ENCODE measurements at places on chromosomes 6 and 20.

GRCh38 chr6:110098511-110099116 lies 80.9 kb downstream of the WASF1 start:
- no peak for DNase-seq

DNA sequence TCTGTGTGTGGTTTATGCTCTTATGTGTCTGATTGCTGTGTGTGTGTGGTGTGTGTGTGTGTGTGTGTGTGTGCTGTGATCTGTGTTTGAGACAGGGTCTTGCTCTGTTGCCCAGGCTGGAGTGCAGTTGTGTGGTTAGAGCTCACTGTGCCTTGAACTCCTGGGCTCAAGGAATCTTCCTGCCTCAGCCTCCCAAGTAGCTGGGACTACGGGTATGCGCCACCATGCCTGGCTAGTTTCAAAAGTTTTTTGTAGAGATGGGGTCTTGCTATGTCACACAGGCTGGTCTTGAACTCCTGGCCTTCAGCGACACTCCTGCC lies 3.4 kb upstream of the ZNF512B start:
- DNase-seq = no peak

GRCh38 chr6:161835500-161836215 lies 561.8 kb upstream of the AGPAT4 start:
- no peak for DNase-seq

DNA sequence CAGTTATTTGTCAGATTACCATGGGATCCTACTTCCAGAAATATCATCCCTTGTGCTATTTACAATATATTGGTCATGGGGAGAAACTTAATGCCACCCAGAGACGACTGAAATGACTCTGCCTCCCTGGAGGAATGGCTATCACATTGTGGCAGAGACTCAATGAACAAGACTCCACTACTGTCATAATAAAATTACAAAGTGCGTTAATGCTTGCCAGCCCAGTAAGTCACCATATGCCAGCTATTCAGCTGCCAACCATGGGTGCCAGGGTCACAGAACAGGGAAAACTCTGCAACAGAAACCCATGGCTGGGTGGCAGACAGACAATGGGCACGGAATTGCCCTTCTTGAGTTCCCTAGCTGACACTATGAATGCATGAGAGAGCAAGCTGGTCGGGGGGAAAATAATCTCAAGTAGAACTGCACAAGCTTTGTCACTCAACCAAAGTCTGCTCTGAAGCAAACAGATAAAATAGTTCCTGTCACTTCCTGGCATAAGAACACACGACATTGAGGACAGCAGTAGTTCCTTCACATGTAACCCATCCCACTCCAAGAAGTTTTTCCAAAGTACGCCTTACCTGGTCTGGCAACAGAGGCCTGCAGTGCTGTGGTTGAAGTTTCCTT lies 32.1 kb downstream of the TP53INP2 start:
- DNase-seq = no peak

DNA sequence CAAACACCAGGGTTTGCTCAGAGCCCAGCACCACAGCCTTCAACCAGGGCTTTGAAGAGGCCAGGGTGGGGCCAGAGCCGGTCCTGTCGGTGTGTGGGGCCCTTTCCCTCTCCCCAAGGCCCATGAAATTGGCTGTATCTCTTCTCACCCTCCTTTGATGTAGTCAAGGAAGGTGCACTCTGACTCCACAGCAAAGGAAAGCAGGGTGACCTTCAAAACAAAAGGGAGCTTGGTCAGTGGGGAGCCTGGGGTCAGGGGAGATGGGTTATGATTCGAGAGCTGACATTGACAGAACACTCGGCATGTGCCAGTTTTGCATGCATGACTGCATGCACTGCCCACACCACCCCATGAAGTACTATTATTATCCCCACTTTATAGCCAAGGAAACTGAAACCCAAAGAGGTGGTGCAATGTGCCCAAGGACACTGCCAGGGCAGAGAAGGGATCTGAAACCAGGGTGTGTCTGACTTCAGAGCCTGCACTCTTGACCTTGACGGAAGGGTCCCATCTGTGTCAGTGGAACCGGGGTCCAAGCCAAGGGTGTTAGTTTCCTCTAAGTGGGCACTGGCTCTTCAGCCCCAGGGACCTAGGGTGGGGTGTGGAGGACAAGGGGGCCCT lies 55.4 kb downstream of the RAB44 start:
- DNase-seq = no peak

DNA sequence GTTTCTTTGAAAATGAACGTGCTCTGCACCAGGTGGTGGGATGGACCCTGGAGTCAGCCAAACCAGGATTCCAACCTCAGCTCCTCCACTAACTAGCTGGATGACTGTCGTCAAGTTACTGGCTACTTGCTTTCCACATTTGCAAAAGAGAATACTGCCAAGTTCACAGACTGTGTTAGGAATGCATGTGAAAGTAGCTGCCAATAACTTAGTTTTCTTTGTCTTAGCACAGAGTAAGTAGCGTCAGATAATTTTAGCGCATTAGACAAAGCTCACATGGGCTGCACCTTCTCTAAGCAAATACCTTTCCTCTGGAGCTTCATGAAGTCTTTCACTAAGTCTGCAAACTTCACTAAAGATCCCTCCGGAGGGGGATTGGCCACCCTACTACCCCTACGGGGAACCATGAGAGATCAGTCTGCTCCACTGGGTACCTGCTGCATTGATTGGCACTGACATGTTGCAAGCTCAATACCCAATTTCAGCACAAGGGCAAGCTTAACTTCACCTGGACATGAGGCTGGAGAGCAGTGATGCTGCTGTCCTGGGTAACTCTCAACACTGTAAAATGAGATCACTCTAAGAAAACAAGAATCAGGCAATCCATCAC lies 113.9 kb downstream of the MBOAT1 start:
- DNase-seq = no peak

GRCh38 chr6:39083231-39083634 lies 31.8 kb downstream of the SAYSD1 start:
- DNase-seq = no peak

GRCh38 chr20:61718361-61719005 lies 347.2 kb downstream of the TAF4 start:
- DNase-seq = no peak

DNA sequence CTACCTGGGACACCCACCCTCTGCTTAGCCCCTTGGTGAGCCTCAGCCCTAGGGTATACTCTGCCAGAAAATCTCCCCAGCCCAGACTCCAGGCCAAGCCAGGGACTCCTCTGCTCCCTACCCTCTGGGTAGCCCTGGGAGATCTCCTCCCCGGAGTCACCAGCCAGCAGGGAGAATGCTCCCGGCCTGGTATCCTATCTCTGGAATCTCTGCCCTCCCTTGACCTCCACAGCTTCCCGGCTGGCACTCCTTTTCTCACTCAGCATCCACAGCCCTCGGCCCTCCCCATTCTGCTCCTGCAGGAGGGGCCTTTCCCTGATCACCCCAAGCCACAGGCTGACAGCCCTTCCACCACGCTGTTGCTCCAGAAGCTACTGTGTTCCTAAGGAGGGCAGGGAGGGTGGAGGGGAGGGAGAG lies 22.6 kb downstream of the NOL4L start:
- DNase-seq = no peak

GRCh38 chr6:164991573-164991972 lies 317.8 kb downstream of the C6orf118 start:
- no peak for DNase-seq

DNA sequence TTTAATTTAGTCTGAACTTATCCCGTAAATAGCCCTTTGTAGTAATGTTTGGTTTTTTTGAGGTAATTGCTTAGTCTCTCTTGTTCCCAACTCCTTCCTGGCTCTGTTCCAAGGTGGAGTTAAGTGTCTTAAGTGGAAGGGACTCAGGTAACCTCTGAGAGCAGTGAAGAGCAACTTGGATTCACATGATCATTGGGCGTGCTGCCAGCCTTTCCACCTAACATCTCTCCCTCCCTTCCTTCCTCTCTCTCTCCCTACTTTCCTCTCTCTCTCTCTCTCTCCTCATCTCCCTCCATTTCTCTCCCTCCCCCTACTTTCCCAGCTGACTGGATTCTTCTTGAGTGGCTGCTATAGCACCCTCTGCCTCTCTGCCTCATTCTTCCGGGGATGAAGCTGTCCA lies 232.9 kb upstream of the SASH1 start:
- DNase-seq = no peak

- no peak for DNase-seq
Measured at GRCh38 chr20:47543006-47543431, 41.3 kb downstream of the NCOA3 start.

DNA sequence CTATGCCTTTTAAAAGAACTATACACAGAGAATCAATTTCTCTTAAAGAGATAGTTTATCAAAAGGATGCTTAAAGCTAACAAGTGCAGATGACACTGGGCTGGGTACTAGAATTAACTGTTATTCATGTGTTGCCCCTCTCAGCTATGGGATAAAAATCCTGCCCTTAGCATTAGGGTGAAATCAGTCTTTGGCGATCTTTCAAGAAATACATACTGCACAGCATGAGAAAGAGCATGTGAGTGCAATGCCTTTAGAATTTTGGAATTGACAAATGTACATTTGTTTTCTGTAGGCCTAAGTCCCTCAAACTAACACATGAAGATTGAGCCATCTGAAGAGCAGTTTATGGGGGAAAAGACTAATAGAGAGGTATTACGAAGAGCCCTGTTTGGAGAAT lies 115.4 kb downstream of the ZFP64 start:
- no peak for DNase-seq

DNA sequence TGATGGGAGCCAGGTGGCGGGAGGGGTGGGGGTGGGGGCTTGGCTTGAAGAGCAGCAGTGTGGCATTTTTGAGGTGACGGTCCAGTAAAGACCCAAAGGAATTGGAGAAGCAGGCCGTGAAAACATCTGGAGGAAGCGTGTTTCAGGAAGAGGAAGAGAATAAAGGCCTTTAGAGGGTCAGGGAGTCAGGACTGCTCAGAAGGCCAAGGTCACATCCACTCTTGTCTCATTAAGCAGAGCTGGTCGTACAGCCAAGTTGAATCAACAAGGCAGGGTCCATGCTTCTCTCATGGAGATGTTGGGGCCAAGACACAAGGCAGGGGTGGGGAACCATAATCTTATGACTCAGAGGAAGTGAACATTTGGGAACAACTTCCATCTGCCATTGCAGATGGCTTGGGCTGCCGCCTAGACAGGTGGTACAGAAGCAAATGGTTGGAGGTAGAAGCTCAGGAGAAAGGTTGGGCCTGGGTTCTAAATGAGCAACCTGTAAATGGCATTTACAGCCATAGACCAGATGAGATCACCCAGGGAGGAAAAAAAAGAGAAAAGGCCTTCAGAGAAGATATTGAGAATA lies 179.6 kb downstream of the TTLL2 start:
- DNase-seq = no peak

GRCh38 chr6:113920663-113921267 lies 50.2 kb downstream of the HDAC2 start:
- DNase-seq = no peak

DNA sequence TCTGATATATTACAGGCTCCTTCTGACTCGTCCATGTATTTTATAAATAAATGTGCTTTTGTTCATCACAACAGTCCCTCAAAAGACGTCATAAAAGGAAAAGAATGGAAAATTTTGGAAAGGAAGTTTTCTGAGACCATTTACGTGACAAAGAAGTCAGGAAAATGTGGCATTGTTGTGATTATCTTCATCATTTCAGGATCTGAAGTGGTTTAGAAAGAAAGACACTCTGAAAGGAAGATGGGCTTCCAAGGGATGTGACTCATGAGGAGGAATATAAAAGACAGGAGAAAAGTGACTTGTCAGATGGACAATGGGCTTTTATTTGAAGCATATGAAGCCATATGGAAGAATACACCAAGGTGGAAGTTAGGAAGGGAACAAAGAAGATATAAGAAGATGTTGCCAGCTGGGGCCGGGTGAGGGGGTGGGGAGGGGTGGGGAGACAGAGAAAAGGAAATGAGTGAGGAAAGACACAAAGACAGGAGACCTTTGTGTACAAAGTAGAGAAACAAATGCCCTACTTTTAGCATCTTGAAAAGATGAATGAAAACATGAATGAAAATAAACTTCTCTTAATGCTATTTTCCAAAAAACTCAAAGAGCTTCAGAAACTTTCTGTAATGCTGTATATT lies 190.3 kb upstream of the PREP start:
- no peak for DNase-seq

DNA sequence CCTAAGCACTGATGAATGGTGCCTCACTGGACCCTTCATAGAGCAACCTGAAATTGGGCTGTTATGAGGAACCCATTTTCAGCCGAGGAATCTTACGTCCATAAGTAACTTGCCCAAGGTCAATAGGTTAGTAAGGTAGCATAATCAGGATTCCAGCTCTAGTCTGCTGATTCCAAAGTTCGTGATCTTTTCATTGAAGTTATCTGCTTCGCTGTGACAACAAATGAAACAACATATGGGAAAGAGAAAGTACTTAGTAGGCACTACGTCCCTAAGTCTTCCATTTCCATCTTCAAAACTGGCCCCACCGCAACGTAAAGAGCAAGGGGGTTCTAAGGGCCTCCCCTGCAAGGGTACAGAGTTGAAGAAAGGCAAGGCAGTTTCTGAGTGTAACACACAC lies 49.5 kb downstream of the MYLIP start:
- no peak for DNase-seq

DNA sequence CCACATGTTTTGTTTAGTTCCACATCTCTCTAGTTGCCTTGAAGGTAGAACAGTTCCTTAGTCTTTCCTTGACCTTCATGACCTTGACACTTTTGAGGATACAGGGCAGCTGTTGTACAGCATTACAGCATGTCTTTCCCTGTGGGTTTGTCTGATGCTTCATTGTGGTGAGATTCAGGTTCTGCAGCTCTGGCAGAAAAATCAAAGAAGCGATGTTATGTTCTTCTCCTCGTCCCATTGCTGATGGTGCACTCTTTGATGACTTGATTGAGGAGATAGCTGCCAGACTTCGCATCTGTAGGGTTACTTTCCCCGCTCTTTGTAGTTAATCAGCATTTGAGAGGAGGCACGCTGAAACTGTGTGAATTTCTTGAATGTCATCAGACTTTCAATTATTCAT lies 12.0 kb downstream of the CEBPB start:
- no peak for DNase-seq

DNA sequence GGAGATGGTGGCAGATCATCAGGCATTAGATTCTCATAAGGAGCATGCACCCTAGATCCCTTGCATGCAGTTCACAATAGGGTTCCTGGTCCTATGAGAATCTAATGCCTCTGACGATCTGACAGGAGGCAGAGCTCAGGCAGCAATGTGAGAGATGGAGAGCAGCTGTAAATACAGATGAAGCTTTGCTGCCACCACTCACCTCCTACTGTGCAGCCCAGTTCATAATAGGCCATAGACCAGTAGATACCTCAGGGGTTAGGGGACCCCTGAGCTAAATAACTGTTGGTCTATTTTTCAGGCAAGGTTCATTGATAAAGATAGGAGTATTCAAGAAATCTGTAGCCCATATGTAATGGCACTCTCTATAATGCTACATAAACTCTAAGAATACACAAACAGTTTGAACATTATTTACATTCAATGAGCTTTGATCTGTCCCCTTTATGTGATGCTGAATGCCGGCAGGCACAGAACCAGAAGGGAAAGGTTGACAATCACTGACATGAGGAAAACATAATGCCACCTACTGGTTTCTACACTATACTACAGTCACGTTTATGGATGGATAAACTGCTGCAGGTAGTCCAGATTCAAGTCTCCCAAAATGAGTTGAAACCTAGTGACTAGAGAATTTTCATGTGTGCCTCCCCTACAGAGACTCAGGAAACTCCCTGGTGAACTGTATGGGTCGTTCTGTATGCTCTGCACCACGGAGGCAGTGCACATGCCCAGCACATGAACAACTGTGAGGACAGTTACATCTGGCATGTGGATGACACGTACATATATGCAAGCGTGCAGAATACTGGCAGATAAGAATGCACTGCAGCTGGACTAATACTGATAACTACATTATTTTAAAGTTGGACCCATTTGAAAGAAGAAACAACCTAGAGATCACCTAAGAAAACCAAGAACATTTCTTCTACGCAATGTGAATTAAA lies 72.0 kb downstream of the DST start:
- no peak for DNase-seq

GRCh38 chr6:27678469-27678868 lies 205.6 kb upstream of the ZNF184 start:
- no peak for DNase-seq
